ENCODE measurements at places on chromosomes 6 and 20.

- DNase-seq, result no peak
Measured at GRCh38 chr6:148794797-148795196, 48.0 kb downstream of the UST start.

- no peak for DNase-seq
Measured at GRCh38 chr6:161115468-161115867, 123.9 kb downstream of the MAP3K4 start.

DNA sequence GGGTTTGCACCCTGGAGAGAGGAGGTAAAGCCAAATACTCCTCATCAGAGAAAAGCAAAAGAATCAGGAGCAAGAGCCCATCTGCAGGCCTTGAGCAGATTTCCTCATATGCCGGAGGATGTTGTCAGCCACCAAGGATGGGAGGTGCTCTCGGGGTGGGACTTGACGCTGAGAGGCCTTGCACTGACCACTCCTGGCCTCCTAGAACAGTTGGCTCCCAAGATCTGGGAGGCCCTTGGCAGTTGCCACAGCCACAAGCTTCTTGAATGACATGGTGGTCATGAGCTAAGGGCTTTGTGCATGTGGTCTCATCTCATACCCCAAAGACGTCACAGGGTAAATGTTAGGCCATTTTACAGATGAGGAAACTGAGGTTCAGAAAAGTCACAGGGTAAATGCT lies 75.2 kb upstream of the PMEPA1 start:
- no peak for DNase-seq

DNA sequence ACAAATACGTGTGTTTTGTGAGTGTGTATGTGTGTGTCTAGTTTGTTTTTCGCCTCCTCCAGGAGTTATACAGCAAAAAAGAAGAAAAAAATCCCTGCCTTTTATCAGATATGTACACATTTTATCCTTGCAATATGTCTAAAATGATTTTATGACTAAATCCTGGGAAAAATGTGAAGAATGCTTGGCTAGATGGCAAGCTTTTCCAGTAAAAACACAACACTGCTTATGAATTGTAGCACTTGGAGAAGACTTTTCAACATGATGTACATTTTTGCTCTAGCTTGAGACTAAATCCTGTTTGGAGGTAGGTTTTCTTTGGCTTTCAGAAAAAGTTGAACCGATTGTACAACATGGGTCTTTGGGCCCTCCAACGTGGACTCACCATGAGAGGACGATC lies 160.2 kb downstream of the GMPR start:
- no peak for DNase-seq

DNA sequence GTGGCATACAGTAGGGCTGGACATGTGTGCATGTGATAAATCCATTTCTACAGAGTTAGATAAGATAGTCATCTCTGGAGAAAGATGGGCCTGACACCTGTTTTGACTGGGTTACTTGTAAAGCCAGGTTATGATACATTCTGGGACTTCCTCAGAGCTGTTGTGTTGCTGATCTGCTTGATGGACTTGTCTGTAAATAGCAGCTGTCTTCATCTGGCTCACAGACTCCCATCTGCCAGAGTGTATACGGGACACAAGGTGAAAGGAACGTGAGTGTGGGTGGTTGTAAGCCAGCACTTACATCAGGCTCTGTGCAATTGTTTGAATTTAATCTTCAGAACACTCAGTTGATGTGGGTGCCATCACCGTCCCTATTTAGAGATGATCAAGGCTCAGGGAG lies 49.8 kb downstream of the ZDHHC14 start:
- no peak for DNase-seq

DNA sequence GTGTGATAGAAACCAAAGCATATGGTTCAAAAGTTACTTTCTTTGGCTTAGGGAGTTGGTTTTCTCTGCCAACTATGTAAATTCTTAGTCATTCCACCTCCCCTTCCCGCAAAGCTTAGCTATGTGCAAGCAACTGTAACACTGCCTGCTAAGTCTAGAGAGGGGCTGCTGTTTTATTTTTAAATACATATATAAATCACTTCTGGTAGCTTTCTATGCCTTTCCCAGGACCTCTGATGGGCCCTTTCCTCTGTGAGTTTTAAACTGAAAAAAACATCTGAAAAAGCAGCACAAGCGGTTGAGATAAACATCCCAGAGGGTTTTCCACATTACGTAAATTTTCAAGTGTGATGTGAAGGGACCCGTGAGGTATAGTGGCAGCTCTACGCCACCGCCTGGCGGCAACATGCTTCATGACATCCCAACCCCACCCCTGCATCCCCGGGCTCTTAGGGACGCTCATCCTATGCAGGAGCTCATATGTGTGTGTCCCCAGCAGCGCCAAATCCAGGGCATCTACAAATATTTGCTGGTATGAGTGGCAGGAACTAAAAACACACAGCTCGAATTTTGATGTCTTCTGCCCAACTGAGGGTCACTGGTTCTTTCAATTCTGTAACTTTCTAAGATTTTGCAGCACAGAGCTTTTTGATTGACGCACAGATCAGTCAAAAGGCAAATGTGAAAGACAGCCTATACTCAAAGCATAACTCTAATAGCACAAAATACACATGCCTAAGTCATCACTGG lies 12.7 kb downstream of the SAYSD1 start:
- peak; percentile 56 for DNase-seq

- DNase-seq, result peak; percentile 27
Measured at GRCh38 chr20:33209789-33210188, 7.4 kb upstream of the BPIFA3 start.

DNA sequence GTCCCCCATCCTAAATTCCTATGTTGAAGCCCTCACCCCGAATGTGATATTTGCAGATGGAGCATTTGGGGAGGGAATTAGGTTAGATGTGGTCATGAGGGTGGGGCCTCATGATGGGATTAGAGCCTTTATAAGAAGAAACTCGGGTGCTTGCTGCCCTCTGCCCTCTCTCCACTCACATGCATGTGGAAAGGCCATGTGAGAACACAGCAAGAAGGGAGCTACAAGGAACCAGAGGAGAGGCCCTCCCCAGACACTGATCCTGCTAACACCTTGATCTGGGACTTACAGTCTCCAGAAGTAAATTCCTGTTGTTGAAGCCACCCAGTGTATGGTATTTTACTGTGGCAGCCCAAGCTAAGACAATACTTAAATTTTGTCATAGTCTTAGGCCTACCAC lies 69.6 kb upstream of the TULP1 start:
- no peak for DNase-seq

- DNase-seq, result no peak
Measured at GRCh38 chr6:12842114-12842513, 125.5 kb downstream of the PHACTR1 start.
